ENCODE measurements at places on chromosomes 7 and 10.

DNA sequence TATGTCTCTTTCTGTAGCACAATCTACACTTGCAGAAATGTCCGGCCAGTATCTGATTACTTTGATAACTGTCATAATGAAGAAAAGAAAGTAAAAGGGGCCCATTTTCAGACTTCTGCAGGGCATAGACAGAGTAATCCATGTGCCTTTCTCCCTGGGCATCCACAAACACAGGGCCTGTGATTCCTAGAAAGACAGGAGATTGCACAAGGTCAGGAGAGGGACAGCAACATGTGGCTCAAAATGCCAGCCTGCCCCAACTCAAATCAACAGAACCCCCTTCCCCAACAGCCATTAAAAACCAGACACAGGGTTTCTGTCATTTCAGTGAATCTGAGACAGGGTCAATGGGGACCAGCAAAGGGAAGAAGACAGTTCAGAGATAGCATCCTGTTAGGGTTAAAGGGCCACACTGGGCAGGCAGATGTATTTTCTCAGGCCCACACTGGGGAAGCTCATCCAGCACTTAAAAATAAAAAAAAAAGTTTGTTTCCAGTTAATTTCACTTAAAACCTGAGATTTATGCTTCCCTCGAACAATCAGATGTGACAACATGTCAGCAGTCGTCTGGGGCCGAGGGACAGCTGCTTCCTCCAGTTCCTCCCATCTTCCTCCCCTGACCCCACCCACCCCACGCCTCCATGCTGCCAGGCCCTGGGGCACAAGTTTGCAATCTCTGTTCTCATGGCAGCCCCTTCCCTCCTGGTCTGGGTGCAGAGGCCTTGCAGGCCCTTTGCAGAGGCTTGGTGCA lies 30.7 kb upstream of the ACSL5 start:
- no peak for DNase-seq

DNA sequence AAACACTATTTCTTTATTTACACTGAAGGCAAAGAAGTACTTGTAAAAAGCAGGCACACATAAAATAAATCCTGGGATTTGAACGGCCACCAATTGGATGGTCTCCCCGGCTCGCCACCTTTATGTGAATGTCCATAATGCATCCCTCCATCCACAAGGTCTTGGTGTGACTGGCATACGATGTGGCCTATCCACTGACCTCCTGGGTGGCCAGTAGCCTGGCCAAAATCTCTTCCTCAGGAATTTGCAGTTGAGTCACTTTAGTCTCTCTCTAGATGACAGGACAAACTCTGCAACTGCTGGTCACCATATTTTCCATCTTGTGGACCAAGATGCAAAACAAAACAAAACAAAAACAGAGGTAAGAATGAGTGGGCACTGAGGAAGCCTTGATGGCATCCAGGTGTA lies 39.1 kb downstream of the CDK1 start:
- no peak for DNase-seq

- no peak for DNase-seq
These were observed 55.8 kb downstream of the AKR1B1 start for GRCh38 chr7:134403062-134403461.

GRCh38 chr10:44015702-44016500 lies 367.2 kb upstream of the ZNF32 start:
- DNase-seq, result no peak

DNA sequence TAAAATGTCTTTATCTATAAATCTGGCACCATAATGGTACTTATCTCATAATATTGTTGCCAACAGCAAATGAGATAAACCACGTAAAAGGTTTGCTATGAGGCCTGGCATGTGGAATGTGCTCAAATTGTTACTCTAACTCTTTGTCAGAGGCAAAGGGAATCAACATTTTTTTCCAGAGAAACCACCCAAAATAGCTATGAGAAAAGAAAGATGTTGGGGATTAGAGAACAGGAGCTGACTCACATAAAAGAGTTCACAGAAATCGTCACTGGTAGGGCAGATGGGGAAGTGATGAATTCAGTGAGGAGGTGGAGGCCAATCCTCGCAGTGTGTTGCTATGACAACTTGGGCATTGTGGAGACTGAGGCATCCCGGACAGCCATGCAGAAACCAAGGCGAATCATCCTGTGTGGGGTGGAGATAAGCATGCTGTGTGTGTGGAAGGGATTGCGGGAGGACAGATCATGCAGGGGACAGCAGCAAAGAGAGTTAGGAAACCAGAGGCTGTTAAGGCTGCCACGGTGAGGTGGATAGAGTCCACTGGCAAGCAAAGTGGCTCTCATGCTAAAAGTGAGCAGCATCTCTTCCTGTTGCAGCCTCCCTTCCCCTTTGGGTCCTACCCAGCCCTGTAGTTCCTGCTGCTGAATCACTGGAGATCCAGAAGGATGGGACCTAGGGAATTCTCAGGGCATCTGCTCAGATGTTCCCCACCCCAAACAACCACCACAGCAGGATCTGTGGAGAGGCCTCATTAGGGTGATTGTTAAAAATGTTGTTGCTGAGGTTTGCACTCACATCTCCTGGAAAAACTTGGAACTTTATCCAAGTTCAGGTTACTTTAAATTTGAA lies 103.9 kb downstream of the CUBN start:
- DNase-seq, result peak; percentile 62

DNA sequence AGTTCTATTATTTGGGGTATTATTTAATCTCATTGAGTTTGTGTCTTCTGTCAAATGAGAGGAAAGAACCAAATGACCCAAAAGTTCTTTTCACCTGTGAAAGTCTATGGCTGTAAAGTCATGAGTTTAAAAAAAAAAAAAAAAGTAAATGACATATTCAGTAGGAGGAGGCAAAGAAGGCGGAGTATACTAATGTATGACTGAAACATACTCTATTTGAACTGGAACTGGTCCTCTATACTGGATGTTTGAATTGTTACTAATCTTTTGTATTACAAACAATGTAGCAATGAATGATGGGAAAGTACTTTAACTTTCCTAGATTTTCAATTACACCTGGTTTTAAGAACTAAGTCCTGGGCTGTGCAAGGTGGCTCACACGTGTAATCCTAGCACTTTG lies 24.9 kb upstream of the GSAP start:
- DNase-seq, result no peak

- peak; percentile 40 for DNase-seq
These were observed 37.4 kb downstream of the RASGEF1A start for GRCh38 chr10:43229208-43230061.

GRCh38 chr7:30323006-30323355 lies 38.6 kb downstream of the ZNRF2 start:
- peak; percentile 35 for DNase-seq

DNA sequence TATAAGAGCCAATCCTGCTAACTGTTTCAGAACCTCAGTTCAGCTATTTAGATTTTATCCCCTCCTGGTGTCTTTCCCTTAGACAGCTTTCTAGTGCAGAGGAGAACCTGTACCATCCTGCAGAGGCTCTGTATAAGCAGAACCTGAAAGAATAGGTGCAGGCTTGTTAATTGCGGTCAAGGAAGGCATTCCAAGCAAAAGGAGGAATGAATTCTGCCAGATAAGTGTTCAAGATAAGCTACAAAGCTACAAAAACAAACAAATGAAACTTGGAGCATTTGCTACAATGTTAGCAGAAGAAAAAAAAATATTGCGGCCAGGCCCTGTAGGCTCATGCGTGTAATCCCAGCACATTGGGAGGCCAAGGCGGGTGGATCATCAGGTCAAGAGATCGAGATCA lies 32.6 kb upstream of the AGMO start:
- no peak for DNase-seq

- DNase-seq, result no peak
These were observed 24.1 kb upstream of the CRHR2 start for GRCh38 chr7:30706316-30706715.

- DNase-seq, result no peak
These were observed 64.9 kb upstream of the NRBF2 start for GRCh38 chr10:63068246-63068645.

- no peak for DNase-seq
These were observed 36.5 kb downstream of the EBF3 start for GRCh38 chr10:129927351-129928120.

GRCh38 chr10:122252805-122253204 lies 18.3 kb upstream of the BTBD16 start:
- DNase-seq, result no peak

- DNase-seq, result no peak
These were observed 4.4 kb downstream of the MEOX2 start for GRCh38 chr7:15682111-15682510.

DNA sequence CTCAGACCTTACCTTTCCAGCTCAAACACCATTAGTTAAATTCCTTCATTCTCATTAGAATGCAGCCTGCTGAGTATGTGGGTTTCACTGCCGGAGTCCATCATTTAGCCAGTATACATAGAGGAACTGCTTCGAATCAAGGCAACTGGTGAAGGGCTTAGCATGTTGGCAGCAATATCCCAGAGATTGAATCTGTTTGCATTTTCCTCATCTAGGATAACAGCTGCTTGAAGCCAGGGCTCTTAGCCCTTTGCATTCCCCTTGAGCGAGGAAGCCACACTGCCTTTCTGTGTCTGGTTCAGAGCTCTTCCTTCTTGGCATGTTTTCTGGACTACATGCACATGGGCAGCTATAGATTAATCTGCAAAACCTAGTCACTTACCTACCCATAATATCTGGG lies 14.7 kb downstream of the NODAL start:
- no peak for DNase-seq

DNA sequence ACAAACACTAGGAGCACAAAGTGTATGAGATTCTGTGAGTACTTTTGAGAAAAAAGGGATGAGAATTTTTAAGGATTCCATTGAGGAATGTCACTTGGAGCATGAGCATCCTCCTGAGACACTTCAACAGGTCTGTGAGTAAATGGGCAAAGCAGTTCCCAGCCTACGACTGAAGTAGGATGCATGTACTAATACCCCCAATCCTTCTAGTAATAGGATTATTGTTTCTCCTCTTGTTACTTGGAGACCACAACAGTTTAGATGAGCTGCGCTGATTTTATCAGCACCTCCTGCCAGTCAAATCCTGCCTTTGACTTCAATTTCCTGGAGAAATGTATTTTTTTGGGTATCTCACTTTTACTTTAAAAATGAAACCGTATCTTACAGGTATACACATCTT lies 820 bp downstream of the BBS9 start:
- DNase-seq, result no peak

DNA sequence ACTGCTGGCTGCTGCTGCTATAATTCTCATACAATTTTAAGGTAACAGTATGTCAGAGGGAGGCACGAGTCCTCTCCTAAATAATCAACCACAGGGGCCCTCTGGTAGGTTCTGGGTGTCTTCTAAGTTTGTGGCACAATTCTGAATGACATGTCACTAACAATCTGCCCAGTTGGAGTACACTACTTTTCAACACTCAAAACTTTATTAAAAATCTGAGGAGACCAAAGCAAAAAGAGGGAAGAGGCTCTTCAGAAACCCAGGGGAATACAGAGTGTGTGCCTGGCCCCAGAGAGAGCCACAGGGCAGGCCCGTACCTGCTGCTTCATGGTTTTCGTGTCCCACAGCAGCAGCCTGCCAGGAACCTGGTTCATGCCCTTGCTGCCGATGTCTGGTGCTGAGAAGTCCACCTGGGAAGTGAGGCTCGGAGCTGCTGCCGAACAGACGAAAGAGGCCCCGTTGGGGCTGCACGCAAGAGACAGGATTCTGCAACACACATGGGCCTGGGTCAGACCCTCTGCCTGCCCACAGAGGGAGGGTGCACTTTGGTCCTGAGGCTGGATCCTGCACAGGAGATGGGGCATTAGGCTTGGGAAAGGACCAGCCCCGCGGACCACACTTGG lies 18.3 kb downstream of the WDR91 start:
- no peak for DNase-seq

GRCh38 chr7:82286798-82287140 lies 156.8 kb downstream of the CACNA2D1 start:
- DNase-seq, result no peak

GRCh38 chr7:746155-747061 lies 19.3 kb upstream of the PRKAR1B start:
- no peak for DNase-seq

DNA sequence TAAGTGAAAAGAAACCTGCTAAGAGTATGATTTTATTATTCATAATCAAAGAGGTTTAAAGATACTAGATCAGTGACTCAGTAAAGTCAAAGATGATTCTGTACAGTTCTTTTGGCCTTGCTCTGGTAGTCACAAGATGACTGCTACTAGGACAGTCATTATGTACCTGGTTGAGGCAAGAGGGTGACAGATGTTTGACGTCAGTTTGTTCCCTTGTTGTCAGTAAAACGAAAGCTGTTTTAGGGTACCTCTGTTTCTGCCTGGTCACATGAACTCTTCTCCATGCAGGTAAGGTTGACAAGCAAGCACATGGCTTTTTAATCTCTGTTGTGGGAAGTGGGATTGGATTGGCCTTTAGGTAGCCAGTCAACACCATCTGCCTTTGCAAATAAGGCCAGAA lies 308.0 kb downstream of the EXOC4 start:
- DNase-seq, result no peak

- no peak for DNase-seq
These were observed 63.6 kb upstream of the TRIM24 start for GRCh38 chr7:138396251-138397070.

DNA sequence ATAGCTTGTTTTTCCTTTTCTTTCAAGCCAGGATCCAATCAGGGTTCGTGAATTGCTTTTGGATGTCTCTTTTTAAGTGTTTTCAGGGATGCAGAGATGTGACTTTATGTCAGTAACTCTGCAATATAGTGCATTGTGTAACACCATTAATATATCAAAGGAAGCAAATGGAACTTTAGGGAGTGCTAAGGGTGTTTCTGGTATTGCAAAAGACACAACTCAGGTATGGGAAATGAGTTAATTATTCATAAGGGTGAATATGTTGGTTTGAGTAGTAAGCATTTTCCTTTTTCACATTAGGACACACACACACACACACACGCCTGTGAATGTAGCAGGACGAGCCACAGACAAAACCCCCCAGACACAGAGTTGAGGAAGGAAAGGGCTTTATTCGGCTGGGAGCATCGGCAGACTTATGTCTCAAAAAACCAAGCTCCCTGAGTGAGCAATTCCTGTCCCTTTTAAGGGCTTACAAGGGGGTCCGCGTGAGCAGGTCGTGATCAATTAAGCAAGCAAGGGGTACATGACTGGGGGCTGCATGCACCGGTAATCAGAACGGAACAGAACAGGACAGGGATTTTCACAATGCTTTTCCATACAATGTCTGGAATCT lies 31.8 kb upstream of the GSDME start:
- no peak for DNase-seq
